CD4-positive, alpha-beta memory T cell (primary cell): ENCODE measurements at places on chromosomes 13 and 19. TPM values are rescaled to one million over a fixed set of nuclear protein-coding genes. Genes with fewer than 3 reads are reported as not detected.

GRCh38 chr19:46213156-46213555, 16.4 kb upstream of the IGFL1 start:
- peaks cover 11% of the 10 kb centered on the region for H3K4me1 ChIP-seq
- H3K36me3 ChIP-seq: no peaks in the 10 kb centered on the region
- H3K27me3 ChIP-seq: no peaks in the 10 kb centered on the region
- no peak overlapping the region for H3K4me3 ChIP-seq

GRCh38 chr19:30785458-30786137, 413.4 kb downstream of the ZNF536 start:
- H3K36me3 ChIP-seq: no peaks in the 10 kb centered on the region
- no peak overlapping the region for H3K27ac ChIP-seq
- no peak overlapping the region for H3K4me3 ChIP-seq
- DNase-seq: no peak

KIR2DL3 gene
- polyA plus RNA-seq: not detected

DNA sequence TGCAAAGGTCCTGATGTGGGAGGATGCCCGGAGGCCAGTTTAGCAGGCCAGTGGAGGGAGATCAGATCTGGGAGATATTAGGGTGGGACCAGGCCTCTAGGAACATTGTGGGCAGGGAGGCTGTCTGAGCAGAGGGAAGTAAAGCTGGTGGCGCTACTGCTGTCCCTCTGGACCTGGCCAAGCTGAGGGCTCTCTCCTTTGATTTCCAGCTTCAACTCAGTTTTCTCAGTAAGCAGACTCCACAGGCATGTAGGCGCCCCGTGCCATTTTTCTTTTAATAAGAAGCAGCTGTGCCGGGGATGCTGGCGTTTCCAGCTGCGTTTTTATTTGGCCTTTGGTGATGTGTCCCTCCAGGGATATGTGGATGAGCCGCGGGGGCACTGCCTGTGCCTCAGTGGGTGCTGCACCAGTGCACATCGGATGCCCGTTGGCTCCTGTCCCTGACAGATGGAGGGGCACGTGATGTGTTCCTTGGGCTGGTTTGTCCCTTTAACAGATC, 6.7 kb downstream of the DNM2 start:
- no peaks in the 10 kb centered on the region for H3K36me3 ChIP-seq
- no peak overlapping the region for H3K4me3 ChIP-seq
- peaks cover 63% of the 10 kb centered on the region for H3K4me1 ChIP-seq

GRCh38 chr19:7907122-7907521, 3.4 kb downstream of the MAP2K7 start:
- H3K36me3 ChIP-seq: peaks cover 12% of the 10 kb centered on the region
- no peak overlapping the region for H3K4me3 ChIP-seq
- H3K27me3 ChIP-seq: no peaks in the 10 kb centered on the region

FOSB gene
- polyA plus RNA-seq: 12.5 TPM

DNA sequence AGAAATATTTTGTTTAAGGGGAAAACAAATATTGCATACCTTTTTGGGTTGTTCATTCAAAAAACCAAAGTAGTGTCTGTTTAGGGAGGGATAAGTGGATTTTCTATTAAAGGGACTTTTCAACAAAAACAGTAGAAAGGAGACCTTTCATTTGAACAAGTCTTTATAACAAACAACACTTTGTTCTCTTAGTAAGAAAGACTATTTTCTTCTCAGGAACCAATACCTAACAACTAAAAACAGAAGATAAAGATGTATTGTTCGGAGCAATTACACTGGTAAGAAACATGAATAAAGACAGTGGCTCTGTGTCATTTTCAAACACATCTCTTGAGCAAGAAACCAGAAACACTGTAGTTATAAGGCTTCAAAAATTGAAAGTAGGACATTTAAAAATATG, 1610.1 kb upstream of the PCDH20 start:
- DNase-seq: no peak
- H3K27me3 ChIP-seq: no peaks in the 10 kb centered on the region
- H3K36me3 ChIP-seq: no peaks in the 10 kb centered on the region
- no peak overlapping the region for H3K27ac ChIP-seq
- no peaks in the 10 kb centered on the region for H3K4me1 ChIP-seq

DNA sequence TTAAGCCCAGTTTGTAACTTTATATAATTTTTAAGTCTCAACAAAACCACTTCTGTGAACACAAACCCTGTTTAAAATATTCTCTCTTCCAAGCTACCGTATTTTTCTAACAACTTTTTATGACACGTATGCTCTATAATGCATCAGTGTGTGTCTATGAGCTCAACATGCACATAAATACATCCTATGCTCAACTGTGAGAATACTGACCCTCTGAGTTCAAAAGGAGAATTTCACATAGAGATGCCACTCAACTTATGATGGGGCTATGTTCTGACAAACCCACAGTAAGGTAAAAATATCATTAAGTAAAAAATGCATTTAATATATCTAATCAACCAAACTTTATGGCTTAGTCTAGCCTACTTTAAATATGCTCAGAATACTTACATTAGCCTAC, 1139.7 kb upstream of the SPRY2 start:
- no peak overlapping the region for H3K27ac ChIP-seq
- no peaks in the 10 kb centered on the region for H3K27me3 ChIP-seq
- DNase-seq: no peak
- H3K36me3 ChIP-seq: no peaks in the 10 kb centered on the region
- no peak overlapping the region for H3K4me3 ChIP-seq
- no peaks in the 10 kb centered on the region for H3K4me1 ChIP-seq
